ENCODE measurements at places on chromosomes 4 and X.

DNA sequence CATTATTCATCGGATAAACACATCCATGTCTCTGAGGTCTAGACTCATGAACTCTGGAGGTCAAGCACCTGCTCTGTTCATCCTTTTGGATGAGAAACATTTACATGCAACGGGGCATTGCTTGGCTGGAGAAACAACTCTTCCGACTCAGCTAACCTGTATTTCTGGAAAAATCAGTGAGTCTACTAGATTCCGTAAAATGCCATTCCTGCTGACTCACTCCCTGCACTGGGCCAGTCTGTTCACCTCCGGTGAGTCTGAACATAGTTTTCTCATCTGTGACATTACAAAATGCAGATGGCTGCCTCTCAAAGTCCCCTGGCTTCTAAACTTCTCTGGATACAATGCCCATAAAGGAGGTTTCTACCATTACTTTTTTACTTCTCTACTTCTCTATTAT lies 185.7 kb upstream of the HS3ST1 start:
- no peak for DNase-seq

DNA sequence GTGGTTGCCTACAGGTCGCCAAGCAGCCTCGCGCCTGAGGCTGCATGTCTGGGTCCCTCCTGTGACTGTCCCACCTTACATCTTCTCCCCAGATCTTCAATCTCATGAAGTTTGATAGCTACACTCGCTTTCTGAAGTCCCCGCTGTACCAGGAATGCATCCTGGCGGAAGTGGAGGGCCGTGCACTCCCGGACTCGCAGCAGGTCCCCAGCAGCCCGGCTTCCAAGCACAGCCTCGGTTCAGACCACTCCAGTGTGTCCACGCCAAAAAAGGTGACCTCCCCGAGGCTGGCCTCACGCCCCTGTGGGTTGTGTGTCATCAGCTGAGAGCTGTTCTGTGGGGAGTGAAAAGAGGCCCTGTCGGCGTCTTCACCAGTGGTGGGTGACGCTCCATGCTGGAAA lies 24.9 kb upstream of the HGFAC start:
- no peak for DNase-seq

DNA sequence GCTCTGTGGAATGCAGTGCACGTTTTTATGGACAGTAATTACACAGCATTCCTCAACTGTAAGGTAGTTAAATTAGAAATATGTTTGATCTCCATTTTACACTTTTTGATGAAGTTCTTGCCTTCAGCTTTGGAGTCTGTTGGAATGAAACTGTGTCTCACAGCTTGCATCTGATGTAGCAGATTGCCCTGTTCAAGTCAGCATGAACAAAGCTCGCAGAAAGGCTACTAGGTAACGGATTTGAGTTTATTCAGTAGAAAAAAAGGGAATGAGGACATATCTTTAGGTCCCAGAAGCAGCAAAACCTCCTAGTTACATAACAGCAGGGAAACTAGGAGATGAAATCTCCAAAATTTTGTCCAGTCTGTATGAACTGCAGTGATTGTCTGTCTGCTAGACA lies 24.3 kb upstream of the CBLL2 start:
- no peak for DNase-seq

GRCh38 chrX:44043496-44043895 lies 70.3 kb upstream of the NDP start:
- no peak for DNase-seq

GRCh38 chrX:57932266-57932665 lies 22.0 kb upstream of the ZXDA start:
- DNase-seq = no peak

- no peak for DNase-seq
These were observed 586.8 kb upstream of the PITX2 start for GRCh38 chr4:111209706-111210105.

GRCh38 chr4:751676-752075 lies 46.0 kb downstream of the PCGF3 start:
- no peak for DNase-seq
